Left lung (tissue), 14 donors: ENCODE measurements at places on chromosomes 11 and 22. TPM values are rescaled to one million over a fixed set of nuclear protein-coding genes. Genes with fewer than 3 reads are reported as not detected.

Gene OR52A1
- total RNA-seq, result not detected

Gene IFITM1
- total RNA-seq, result 149 TPM

- DNase-seq, result peak; percentile 99
- peak overlapping the region; percentile 82 for H3K27ac ChIP-seq
- no peaks in the 10 kb centered on the region for H3K36me3 ChIP-seq
- peaks cover 99% of the 10 kb centered on the region for H3K4me1 ChIP-seq
Observed at GRCh38 chr11:57778318-57779037, 16.9 kb downstream of the CTNND1 start.

DNA sequence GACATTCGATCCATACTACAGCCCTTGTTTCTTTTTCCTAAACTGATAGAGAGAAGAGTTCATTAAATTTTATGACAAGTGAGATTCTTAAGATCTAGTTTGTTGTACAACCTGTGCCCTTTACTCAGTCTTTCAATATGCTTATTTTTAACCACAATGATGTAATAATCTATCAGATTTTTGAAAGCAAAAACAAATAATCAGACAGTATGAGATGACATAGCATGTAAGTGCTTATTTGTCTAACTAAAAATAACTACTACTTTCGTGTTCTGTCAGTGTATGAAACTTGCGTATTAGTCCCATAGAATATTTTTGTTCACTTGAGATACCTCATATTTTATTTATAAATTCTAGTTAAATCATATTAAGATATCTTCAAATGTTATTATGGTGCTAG lies 33.2 kb downstream of the RAB39A start:
- H3K27ac ChIP-seq, result no peak overlapping the region
- H3K27me3 ChIP-seq, result no peaks in the 10 kb centered on the region
- no peaks in the 10 kb centered on the region for H3K36me3 ChIP-seq
- no peak overlapping the region for H3K4me3 ChIP-seq
- DNase-seq, result no peak

- H3K27ac ChIP-seq, result no peak overlapping the region
- H3K36me3 ChIP-seq, result no peaks in the 10 kb centered on the region
- no peak for DNase-seq
- H3K4me3 ChIP-seq, result no peak overlapping the region
- peaks cover 29% of the 10 kb centered on the region for H3K4me1 ChIP-seq
- no peaks in the 10 kb centered on the region for H3K27me3 ChIP-seq
Observed at GRCh38 chr11:963852-964251, 38.2 kb downstream of the AP2A2 start.
